ENCODE measurements at places on chromosomes 3 and 15.
A peak's percentile ranks its signal among the peaks of the same experiment; 100 is the strongest.

DNA sequence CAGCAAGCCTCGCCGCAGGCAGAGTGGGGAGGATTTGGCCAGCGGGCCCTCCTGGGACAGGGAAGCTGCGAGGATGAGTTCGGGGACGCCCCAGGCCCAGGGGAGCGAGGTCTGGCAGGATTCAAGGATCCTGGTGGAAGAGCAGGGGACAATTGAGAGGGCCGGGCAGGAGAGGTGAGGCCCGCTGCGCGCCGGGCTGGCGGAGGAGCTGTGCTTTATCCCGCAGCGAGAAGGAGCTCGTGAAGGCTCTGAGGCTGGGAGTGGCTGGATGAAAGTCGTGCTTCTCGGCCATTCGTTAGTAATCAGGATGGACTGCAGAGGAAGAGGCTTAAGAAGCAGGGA is 3.6 kb downstream of the SLC51A start:
- no peak for DNase-seq

- no peak for DNase-seq
These were observed 187.1 kb upstream of the STT3B start for GRCh38 chr3:31345581-31345980.

GRCh38 chr3:71050538-71051258 is 532.8 kb downstream of the FOXP1 start:
- DNase-seq: peak; percentile 68

- peak; percentile 79 for DNase-seq
These were observed at the start of gene MYD88 for GRCh38 chr3:38138349-38139190. Gene MYD88 (plus strand): TSS chr3:38138661. CDS start chr3:38138701, 40 bp downstream.

GRCh38 chr3:40913192-40913591 is 286.1 kb upstream of the CTNNB1 start:
- DNase-seq: no peak

DNA sequence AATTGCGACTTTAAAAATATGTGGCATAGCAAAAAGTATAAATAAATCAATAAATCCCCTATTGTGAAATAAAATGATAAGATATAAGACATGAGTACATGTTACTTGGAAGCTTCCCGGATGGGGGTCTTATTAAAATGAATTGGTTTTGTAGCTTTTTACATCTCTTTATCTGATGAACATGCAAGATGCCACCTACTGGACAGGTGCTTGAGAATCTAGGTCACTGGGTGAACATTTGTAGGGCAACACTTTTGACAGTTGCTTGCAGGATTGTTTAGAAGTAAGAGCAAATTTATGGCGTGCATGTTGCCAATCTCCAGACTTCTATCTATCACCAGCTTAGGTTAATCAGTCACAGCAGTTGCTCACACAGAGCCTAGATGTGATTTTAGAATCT is 362.7 kb upstream of the SUCLG2 start:
- DNase-seq: no peak

GRCh38 chr15:62147551-62147950 is 17.5 kb downstream of the C2CD4B start:
- no peak for DNase-seq

DNA sequence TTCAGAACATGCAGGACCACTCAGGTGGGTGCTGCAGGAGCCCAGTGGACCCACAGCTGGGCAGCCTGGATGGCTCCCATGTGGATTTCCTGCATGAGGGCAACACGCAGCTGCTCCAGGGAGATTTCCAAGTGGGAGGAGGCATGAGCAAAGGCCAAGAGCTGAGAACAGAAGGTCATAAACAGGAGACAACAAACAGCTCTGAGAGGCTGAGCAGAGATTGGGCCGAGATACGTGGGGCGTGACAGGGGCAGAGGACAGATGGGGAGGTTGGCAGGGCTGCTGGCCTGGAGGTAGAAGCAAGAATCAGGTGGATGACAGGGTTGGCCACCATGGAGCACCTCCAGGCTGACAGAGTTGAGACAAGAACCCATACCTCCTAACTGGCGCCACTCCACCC is 2.9 kb downstream of the PHGR1 start:
- no peak for DNase-seq

DNA sequence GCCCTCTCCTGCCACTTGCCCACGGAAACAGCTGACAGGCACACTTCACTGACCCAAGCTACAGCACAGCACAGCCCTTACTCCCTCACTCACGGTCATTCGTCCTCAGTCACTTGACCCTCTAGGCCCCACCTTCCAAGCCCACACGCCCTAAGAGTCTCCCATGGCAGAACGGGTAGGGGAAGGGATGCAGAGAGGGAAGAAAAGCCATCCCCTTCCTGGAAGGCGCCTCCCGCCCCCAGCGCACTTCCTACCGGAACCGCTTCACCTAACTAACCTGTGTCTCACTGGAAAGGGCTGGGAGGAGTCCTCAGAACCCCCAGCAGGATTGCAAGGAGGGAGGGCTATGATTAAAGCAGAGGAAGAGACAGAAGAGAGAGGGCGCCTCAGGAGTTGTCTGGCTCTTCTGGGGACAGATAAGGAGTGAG is 22.9 kb downstream of the EPHB3 start:
- DNase-seq: no peak

DNA sequence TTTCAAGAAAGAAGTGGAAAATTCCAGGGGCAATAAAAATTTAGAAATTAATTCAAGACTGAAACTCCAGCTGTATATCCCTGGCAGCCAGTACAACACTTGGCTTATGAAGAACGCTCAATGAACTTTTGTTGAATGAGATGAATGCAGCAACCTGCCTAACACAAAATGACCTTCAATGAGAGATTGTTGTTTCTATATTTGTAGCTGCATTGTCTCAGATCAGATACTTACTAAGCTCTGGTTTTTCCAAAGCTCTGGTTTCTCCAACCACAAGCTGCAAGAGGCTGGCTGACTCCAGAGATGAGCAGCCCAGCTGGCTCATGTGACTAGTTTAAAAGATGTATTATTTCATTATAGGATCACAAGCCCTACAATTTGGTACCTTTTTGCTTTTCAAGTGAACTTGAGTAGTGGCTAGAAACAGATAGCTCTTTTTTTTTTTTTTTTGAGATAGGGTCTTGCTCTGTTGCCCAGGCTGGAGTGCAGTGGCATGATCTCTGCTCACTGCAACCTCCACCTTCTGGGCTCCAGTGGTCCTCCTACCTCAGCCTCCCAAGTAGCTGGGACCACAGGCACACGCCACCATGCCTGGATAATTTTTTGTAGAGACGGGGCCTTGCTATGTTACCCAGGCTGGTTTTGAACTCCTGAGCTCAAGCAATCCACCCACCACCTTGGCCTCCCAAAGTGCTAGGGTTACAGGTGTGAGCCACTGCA is 57.4 kb downstream of the UMPS start:
- no peak for DNase-seq

- DNase-seq: peak; percentile 33
These were observed 878 bp downstream of the DYNC1LI1 start for GRCh38 chr3:32569540-32570420.

DNA sequence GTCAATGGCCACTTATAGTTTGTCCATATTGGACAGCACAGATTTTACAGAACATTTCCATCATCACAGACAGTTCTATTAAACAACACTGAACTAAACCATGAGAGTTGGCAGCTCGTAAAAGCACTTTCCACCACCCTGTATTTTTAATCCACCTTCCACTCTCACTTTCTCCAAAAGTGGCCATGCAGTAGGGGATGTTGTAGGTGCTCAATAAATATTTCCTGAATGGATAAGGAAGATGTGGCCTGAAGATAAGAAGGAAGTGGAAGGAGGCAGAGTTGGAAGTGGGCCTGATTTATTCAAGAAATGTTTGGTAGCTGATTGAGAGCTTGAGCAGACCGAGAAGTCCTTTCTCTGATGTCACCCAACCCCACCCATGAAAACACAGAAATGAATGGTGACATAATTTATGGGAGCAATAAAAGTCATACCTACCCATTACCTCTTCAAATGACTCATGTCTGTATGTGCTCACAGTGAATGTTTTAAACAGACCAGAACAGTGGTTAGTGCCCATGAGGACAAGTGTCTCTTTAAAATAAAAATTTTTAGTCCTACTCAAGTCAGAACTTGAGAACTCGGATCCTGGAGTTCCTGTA is 39.6 kb upstream of the CTNNB1 start:
- DNase-seq: no peak

- DNase-seq: no peak
These were observed 369.3 kb downstream of the LPP start for GRCh38 chr3:188523291-188523690.

DNA sequence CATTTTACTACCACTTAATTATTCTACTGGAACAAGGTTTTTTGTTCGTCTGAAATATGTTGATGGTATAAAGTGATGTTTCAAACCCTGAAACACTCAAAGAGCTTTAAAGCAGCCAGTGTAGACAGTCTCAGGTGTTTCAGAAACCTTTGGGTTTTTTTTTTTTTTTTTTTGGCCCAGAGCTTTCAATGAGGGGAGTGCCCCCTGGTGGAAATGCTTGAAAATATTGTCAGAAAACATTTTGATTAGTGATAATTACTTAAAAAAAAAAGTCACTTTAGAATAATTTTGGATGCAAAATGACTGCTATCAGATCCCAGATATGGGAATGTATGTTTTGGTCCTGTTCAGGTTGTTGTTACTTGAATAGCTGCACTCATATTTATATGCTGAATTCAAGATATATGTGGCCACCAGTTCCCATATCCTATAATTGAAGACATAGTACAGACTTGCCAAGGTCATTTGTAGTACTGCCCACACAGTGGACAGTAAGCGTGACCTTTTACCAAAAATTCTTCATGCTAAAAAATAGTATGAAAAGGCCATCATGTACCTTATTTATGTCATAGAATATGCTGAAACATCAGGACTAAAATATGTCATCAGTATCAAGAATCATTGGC is 35.9 kb downstream of the SATB1 start:
- DNase-seq: no peak

- no peak for DNase-seq
These were observed 47.4 kb upstream of the P3H2 start for GRCh38 chr3:190167936-190168680.

DNA sequence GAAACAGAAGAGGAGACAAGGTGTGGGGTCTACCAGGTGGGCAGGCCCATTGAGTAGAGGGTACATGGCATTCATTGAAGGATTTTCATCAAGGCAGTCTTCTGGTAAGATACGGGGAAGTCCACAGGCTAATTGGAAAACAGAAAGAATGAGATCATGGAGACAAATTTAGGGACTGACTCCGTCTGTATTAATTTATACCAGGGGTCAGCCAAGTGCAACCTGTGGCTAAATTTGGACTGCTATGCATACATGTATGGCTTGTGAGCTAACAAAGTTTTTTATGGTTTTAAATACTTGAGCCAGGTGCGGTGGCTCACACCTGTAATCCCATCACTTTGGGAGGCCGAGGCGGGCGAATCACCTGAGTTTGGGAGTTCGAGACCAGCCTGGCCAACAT is 21.1 kb upstream of the SNRPN start:
- DNase-seq: no peak

GRCh38 chr15:78082106-78082742 is 4.7 kb upstream of the TBC1D2B start:
- DNase-seq: peak; percentile 59

GRCh38 chr3:100104817-100105413 is 9.4 kb downstream of the FILIP1L start:
- no peak for DNase-seq

DNA sequence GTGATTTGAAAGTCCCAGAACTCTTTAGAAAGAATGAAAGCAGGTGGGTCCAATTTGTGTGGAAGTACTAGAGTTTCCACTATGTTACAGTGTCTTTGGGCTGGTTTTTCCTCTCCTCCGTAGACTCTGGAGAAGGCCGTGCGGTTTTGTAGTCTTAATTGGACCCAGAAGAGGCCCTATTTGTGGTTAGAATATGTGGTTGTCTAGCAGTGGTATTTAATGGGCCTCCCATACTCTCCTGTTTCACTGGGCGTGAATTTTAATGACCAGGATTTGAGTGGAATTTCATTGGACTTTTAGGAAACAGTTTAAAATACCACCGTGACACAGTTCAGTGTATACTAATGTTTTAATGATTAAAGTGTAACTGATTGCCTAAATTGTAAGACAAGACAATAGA is 182.3 kb downstream of the BBX start:
- DNase-seq: no peak

DNA sequence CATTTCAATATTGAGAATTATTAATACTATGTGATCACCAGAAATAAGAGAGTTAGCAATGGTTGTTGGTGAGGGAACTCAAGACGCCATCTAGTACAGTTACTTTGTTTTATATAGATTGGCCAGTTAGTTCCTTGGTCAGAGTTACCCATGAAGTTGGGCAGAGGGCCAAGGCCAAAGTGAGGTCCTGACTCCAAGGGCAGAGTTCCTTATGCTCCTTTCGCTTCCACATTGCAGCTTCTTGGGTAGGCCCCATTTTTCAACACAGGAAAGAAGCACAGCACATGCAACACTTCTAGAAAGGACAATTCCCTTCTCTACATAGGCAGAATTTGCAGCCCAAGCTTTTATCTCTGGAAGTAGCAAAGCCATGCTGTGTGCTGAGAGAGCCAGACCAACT is 178.6 kb downstream of the KCNAB1 start:
- peak; percentile 12 for DNase-seq

GRCh38 chr3:76586471-76586870 is 453.4 kb upstream of the ROBO2 start:
- DNase-seq: no peak

DNA sequence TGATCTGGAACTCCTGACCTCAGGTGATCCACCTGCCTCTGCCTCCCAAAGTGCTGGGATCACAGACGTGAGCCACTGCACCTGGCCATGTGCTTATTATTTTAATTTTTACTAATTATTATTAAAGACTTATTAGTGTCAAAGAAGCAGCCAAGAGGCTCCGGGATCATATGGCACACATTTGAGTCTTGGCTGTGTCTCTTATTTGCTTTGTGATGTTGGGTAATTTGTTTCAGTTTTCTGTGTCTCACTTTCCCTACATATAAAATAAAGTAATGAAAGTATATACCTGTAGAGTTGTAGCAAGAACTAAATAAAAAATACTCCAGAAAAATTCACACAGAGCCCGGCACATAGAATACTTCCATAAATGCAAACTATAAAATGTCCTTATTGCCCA is 238.0 kb upstream of the TBL1XR1 start:
- DNase-seq: no peak

DNA sequence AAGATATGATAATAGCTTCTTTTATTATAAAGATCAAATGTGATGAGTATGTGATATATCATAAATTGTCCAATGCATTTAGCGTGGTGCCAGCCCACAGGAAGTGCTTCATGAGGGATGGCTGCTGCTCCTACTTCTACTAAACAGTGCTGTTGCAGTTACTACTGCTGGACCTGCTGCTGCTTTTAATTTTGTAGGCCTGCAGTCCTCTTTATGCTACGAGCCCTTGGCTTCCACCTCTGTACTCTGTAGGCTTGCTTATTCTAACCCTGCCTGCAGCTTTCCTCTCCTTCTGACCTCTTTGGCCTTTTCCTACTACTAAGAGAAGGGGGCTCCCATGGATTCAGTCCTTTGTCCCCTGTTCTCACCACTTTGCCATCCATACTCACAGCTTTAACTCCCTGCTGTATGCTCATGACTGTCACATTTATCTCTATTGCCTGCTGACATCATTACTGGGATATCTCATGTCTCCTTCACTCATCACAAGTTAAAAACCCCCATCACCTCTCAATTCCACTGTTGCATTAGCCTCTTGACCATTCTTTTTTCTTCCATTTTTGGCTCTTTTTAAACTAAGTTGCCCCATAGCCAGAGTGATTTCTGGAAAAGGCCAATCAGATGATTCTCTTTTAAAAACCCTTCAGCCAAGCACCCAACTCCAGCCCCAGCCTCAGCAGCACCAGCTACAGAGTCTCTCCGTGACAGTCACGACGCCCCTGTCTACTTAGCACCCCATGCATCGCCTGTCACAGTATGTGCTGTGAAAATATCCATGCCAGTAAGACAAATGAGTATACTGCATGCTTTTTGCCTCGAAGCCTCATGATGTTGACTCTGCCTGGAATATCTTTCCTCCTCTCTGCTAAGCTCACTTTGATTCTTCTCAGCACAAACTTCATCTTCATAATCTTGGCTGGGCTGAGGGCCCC is 56.3 kb downstream of the PLCL2 start:
- no peak for DNase-seq
